ENCODE measurements at places on chromosomes 1 and 21.

- DNase-seq = no peak
Measured at GRCh38 chr1:39976732-39977131, 21.8 kb downstream of the MFSD2A start.

- no peak for DNase-seq
Measured at GRCh38 chr1:47901001-47901575, 96.1 kb downstream of the TRABD2B start.

GRCh38 chr21:34560609-34561008 lies 48.6 kb upstream of the KCNE1 start:
- DNase-seq = no peak

DNA sequence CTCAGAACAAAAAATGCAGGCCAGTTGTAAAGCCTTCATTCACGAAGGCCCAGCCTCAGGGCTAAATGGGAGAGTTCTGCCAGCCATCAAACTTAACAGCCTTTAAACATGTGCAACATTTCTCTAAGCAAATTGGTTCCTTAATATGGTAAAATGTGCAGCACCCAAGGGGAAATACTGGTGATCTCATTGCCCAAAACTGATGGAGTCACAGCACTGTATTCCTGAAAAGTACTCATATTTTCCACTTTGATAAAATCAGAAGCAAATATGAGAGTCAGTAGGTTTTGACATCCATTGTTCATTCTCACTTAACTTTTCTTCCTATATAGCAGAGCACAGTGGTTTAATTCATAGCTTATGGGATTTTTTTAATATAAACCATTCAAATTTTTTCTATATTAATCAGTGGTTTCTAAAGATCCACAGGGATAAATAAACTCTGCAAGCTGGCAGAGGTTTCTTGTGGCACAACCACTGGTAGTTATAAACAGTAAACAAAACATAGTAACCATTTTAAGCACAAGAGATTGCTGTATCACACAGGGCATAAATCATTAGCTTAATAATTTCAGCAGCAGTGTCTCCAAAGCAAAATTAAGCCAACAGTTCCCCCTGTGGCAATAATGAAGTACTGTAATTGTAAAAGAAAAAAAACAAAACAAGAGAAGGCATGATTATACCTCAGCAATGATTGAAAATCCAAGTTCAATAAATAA lies 106.9 kb upstream of the LYPLAL1 start:
- DNase-seq = no peak

DNA sequence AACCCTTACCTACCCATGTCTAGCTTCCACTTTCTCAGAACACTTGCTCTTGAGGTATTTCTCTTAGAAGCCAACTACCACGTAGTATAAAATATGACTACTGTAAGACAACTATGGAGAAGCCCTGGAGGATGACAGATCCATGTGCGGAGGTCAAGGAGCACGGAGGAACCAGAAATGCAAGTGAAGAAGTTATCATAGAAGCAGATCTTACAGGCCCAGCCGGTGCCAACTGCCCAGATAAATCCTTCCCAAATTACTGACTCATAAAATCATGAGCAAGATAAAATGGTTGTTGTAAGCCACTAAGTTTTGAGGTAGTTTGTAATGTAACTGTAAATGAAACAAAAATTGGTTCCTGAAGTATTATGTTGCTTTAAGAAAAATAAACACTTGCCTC lies 12.6 kb downstream of the GTF2B start:
- DNase-seq = no peak

Measured in H7 (cell line).